ENCODE measurements at places on chromosomes 4 and X.

DNA sequence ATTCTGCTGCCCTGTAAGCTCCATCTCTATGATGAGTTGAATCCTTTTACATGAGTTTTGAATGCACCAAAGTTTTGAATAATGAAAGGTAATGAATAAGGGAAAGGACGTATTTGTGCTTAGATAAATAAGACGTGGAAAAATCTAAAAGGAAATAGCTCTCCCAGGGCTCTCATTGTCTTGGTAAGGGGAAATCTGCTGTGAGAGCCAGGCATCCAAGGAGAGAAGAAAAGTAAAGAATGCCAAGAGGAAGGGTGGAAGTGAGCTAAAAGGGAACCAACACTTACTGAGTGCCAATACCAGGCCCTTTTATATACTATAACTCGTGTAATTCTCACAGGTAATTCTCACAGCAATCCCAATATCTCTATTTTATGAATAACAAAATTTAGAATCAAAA is 62.6 kb upstream of the KLHL13 start:
- no peaks in the 10 kb centered on the region for H3K4me1 ChIP-seq
- H3K4me3 ChIP-seq, result no peak overlapping the region
- no peak overlapping the region for H3K27ac ChIP-seq

DNA sequence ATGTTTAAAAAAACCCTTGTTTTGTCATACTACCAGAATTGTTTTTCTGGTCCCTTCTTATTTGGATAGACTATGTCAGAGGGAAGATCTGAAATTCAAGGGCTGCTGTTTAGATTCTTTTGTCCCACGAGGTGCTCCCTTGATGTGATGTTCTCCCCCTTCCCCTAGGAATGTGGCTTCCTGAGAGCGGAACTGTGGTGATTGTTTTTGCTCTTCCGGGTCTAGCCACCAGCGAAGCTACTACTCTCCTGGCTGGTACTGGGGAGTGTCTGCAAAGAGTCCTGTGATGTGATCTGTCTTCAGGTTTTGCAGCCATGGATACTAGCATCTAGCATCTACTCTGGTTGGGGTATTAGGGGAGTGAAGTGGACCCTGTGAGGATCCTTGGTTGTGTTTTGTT is 271.1 kb downstream of the DCAF12L2 start:
- no peak for DNase-seq
- no peak overlapping the region for H3K27ac ChIP-seq
- H3K27me3 ChIP-seq, result no peaks in the 10 kb centered on the region
- H3K36me3 ChIP-seq, result no peaks in the 10 kb centered on the region
- H3K4me3 ChIP-seq, result no peak overlapping the region
- H3K4me1 ChIP-seq, result no peaks in the 10 kb centered on the region

GRCh38 chrX:154443479-154443910 is 446 bp upstream of the FAM50A start:
- no peak for DNase-seq
- peak overlapping the region; percentile 84 for H3K4me3 ChIP-seq
- H3K36me3 ChIP-seq, result 0 out of 2 replicates have a peak, but pooled peaks cover 3% of the 10 kb centered on the region
- no peaks in the 10 kb centered on the region for H3K4me1 ChIP-seq

DNA sequence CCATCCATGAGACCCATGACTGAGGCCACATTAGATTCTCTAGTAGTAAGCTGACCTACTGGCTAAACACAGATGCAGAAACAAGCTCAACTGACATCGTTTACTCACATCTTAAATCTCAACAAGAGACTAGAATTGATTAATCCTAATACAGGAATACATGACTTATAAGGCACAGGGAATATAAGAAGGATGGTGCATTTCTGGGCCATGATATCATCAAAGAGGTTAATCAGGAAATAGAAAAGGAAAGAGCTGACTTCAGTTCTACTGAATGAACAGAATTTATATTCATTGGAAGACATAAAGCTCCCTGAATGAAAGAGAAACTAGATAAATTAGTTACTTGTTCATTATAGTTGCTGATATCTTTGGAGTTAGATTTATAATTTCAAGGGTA is 1406.5 kb downstream of the STIM2 start:
- H3K27ac ChIP-seq, result no peak overlapping the region
- no peak overlapping the region for H3K4me3 ChIP-seq
- no peaks in the 10 kb centered on the region for H3K4me1 ChIP-seq
- H3K36me3 ChIP-seq, result no peaks in the 10 kb centered on the region

- no peaks in the 10 kb centered on the region for H3K27me3 ChIP-seq
- no peaks in the 10 kb centered on the region for H3K4me1 ChIP-seq
- no peaks in the 10 kb centered on the region for H3K36me3 ChIP-seq
- DNase-seq, result no peak
- no peak overlapping the region for H3K27ac ChIP-seq
Observed at GRCh38 chr4:34112573-34112972, 2131.7 kb downstream of the ARAP2 start.

GRCh38 chr4:107138433-107138832 is 102.3 kb upstream of the DKK2 start:
- no peak overlapping the region for H3K4me3 ChIP-seq
- H3K27me3 ChIP-seq, result no peaks in the 10 kb centered on the region
- no peak overlapping the region for H3K27ac ChIP-seq
- no peaks in the 10 kb centered on the region for H3K4me1 ChIP-seq
- no peaks in the 10 kb centered on the region for H3K36me3 ChIP-seq
- DNase-seq, result no peak

DNA sequence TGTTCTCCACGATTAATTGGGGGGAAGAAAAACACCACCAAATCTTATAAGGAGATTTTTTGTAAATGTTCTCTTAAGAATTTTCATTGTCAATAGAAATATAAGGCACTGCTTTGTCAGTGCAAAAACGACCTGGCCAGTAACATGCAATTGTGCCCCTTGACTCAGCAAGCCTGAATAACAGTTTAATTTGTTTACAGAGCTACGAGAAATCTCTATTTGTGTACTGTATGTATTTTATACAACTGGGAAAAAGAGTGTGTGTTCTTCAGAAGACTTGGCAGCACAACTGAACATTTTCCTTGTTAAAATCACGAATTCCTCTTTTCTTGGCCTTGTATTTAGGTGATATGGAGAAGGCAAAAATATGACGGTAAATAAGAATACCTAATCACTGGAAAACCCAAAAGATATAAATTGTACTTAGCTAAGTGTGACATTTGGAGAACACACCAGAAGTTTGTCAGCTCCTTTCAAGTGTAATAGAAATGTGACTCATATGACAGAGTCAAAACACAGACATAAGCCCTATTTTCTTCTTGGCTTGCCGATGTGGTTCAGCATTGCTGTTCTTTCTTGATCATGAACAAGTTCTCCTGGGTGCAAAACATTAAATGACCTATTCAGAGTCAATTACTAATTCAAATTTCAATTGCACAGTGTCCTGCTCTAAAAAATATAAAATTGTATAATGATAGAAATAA is 945.0 kb upstream of the INTU start:
- no peaks in the 10 kb centered on the region for H3K27me3 ChIP-seq
- H3K36me3 ChIP-seq, result no peaks in the 10 kb centered on the region
- no peak overlapping the region for H3K4me3 ChIP-seq

- DNase-seq, result no peak
- H3K27me3 ChIP-seq, result peaks cover 3% of the 10 kb centered on the region
- H3K4me1 ChIP-seq, result peaks cover 8% of the 10 kb centered on the region
- H3K4me3 ChIP-seq, result no peak overlapping the region
Observed at GRCh38 chr4:7943211-7943610, 3.5 kb upstream of the AFAP1 start.

DNA sequence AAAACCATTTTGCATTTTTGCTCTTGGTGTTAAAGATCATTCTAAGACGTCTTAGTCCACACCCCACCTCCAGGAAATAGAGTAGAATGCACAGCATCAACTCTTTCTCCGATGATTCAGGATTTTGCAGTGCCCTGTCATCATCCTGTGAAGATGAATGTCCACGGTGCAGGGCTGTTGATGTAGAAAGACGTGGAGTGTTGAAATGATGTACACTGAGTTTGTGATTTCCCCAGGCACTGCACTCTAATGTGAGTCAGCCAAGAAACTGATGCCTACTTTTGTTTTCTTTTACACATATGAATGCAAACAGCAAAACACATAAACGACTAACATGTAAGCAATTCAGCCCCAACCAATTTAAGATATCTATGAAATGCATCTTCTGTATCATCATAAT is 10.5 kb downstream of the LGI2 start:
- no peak for DNase-seq
- peaks cover 14% of the 10 kb centered on the region for H3K36me3 ChIP-seq
- no peak overlapping the region for H3K4me3 ChIP-seq
- H3K27ac ChIP-seq, result no peak overlapping the region
- H3K27me3 ChIP-seq, result no peaks in the 10 kb centered on the region

GRCh38 chr4:138499627-138500026 is 257.5 kb upstream of the SLC7A11 start:
- no peaks in the 10 kb centered on the region for H3K27me3 ChIP-seq
- H3K27ac ChIP-seq, result no peak overlapping the region
- no peak overlapping the region for H3K4me3 ChIP-seq
- no peaks in the 10 kb centered on the region for H3K36me3 ChIP-seq
- H3K4me1 ChIP-seq, result no peaks in the 10 kb centered on the region
- DNase-seq, result no peak

DNA sequence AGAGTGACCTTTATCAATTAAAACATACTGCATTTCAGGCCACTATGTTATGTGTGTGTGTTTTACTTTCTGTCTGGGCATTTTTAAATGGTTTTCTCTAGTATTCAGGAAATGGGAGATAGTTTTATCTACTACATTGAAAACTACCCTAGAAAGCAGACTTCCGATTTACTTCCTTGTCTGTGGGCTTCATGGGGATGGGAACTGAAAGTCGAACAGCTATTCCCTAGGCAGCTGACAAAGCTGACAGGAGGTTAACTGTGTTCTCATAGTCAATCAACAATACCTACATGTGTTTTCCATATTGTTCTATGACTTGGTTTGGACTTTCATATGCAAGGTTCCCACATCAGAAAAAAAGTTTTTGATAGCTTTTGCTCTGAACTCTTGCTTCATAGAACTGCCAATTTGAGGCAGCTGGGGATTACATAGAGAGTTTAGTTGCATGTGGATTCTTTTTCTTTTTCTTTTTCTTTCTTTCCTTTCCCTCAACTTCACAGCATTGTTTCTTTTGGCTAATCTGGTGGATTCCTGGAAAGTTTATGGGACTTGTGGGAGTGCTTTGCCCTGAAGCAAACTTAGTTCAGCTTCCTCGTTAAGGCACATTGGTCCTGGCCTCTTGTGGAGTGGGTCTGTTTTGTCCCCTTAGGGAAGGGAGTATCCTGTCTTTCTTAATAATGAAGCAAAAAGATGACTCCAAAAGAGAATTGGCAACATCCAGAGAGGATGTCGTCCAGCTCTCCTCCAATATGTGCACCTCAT is 327.1 kb upstream of the GIMD1 start:
- H3K27me3 ChIP-seq, result no peaks in the 10 kb centered on the region
- DNase-seq, result no peak
- no peaks in the 10 kb centered on the region for H3K4me1 ChIP-seq

- no peaks in the 10 kb centered on the region for H3K36me3 ChIP-seq
- no peaks in the 10 kb centered on the region for H3K4me1 ChIP-seq
Observed at GRCh38 chr4:6546091-6546490, 28.9 kb upstream of the MAN2B2 start.

DNA sequence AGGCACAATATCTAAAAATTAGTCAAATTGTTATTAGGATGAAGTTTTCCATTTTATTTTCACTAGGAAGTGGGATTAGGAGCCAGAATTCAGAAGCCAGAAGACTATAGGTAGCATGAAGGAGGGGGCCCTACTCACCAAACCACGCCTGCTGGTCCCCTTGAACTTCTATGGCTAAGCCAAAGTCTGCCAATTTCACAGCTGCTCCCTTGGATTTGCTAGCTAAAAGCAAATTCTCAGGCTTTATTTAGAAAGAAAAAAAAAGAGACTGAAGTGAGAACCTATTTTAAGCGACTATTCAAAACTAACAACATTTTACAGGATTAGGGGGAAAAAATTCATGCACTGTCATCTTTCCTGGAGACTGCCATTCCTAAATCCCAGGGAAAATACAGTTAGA is 224.3 kb downstream of the CAMK2D start:
- H3K27ac ChIP-seq, result no peak overlapping the region
- DNase-seq, result peak; percentile 18
- H3K27me3 ChIP-seq, result no peaks in the 10 kb centered on the region
- peaks cover 17% of the 10 kb centered on the region for H3K4me1 ChIP-seq
- no peaks in the 10 kb centered on the region for H3K36me3 ChIP-seq

DNA sequence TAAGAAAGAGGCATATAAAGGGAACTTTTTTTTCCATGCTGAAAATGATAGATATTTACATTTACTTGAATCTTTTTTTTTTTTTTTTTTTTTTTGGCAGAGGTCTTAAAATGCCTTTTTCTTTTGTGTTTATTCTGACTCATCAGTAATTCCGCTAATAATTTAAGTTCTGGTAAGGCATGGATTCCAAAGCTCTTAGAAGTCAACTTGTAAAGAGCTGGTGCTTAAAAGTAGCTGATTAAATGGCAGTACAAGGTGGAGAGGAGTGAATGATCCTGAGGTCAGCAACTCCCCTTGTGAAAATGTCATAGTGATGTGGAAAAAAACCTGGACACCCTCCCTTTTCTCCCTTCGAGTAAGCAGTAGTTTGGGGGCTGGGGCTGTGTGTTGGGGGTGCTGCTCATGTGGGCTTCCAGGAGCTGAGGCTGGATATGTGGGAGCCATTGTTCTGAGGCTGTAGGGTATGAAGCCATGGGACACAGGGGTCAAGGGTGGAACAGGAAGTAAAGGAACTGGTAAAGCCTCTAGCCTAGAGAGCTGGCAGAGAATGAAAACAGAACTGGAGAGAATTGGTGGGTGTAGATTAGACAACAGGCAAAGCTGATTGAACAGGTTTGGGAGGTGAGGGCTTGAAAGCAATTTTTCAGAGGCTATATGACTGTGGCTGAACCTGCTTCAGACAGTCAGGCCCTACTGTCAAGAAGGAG is 41.0 kb upstream of the PITX2 start:
- H3K4me1 ChIP-seq, result peaks cover 3% of the 10 kb centered on the region
- H3K36me3 ChIP-seq, result no peaks in the 10 kb centered on the region
- H3K27me3 ChIP-seq, result no peaks in the 10 kb centered on the region
- no peak for DNase-seq
- no peak overlapping the region for H3K27ac ChIP-seq

DNA sequence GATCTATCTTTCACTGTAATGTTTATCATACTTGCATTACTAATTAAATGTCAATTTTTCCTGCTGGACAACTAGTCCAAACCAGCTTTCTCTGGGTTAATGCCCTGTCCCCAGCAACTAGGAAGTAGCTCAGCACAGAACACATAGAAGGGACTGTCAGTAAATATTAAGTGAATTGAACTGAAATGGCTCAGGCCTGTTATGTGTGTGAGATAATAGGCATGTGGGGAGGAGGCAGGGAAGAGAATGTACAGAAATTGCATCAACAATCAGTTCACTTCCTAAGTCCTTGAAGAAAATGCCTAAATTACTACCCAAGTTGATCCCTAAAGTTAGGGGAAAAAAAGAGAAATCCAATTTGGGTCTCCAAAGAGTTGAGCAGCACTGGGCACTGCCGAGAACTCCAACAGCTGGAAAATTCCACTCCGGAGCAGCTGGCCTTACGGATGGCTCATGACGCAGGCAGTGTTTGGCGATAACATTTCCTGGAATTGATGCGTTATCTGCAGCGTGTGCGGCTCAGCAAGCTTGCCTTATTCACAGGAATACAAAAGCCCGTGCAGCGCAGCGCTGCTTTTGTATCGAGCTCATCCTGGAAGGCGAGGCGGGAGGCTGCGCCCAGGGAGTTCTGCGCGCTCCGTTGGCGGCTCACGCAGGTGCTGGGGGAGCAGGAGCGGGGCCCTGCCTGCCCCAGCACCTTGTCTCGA is 297.3 kb upstream of the LCORL start:
- H3K4me1 ChIP-seq, result no peaks in the 10 kb centered on the region
- H3K36me3 ChIP-seq, result no peaks in the 10 kb centered on the region
- no peak overlapping the region for H3K4me3 ChIP-seq
- DNase-seq, result no peak
- no peaks in the 10 kb centered on the region for H3K27me3 ChIP-seq
- H3K27ac ChIP-seq, result no peak overlapping the region

Measured in SJCRH30 (cell line).